NK-92 treated with Interleukin-12 subunit alpha and Interleukin-12 subunit beta, amount 100 ng/mL, for 24 hours (cell line): ENCODE measurements at places on chromosomes 13 and 19.

DNA sequence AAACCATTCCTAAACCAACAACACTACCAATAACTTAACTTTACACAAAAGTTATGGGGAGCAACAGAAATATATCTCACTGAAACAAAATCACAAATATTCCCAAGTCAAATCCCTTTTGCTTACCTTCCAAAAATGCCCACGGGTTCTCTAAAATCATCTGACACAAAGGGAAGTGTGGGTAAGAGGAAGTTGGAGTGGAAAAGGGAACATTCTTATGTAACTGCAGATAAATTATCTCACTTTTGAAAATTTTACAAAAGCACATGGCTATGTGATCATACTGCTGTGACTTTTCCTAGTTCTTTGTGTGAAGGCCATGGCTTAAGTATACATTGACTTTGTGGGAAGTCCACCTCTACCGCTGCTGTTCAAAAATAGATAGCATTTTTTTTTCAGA lies 350.5 kb downstream of the GPC6 start:
- no peak for DNase-seq

- DNase-seq = no peak
These were observed 3.3 kb downstream of the CFD start for GRCh38 chr19:862581-863314.

DNA sequence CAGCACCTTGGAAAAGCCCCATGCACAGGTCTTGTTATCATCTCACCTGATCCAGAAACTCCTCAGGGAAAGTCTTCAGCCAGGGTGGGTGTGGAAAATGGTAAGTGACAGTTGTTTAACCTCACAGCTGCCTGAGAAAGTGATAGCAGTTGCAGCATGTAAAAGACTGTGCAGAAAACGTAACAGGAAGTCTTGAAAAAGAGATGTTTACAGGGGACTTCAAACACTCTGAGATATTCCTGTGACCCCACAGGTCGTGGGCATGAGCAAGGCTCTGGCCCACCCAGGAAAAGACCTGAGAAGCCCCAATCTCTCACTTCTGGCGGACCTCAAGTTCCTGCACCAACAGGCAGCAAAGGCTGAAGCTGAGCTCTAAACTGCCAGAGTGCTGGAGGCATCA lies 826.9 kb downstream of the UQCRFS1 start:
- DNase-seq = no peak

GRCh38 chr13:42986176-42986574 lies 5.9 kb downstream of the EPSTI1 start:
- no peak for DNase-seq

- DNase-seq = peak; percentile 44
These were observed at the start of gene USP12 for GRCh38 chr13:27171244-27171826. USP12 (minus strand) TSS chr13:27171811; CDS start chr13:27171639, 172 bp downstream.

- no peak for DNase-seq
These were observed 70.8 kb upstream of the FGF14 start for GRCh38 chr13:102472650-102473049.

DNA sequence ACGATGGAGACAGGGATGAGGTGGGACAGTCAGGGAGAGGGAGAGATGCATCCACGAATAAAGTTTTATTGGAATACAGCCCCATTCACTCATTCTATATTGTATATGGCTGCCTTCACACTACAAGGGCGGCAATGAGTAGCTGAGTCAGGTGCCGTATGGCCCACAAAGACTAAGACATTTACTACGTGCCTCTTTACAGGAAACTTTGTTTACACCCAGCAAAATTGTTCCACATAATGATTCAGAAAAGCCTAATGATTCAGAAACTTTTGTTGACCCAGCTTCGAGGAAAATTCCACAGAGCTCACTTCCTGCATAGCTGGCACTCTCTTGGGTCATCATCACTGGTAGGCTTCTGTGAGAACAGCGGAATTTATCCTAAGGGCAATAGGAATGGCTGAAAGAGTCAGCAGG lies 87.3 kb upstream of the PEG3 start:
- no peak for DNase-seq

GRCh38 chr13:41578371-41578770 lies 121.0 kb downstream of the RGCC start:
- no peak for DNase-seq

DNA sequence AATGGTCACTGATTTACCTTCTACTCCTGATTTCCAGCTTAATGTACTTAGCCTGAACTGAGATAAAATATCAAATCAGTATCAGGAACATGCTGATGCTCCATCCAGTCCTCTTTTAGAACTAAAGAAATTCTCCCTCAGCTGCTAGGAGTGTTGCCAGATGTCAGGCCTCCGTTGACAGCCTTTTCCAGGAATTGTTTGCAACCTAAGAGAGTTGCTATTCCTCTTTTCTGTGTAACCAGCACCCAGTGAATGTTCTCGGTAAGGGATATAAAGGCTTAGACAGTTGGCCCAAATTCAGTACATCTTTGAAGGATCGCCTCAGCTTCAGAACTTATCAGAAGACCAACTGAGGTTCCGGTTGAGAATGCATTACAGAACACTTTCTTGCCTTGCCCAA lies 559.0 kb downstream of the PCDH17 start:
- no peak for DNase-seq

- DNase-seq = no peak
These were observed 520 bp downstream of the ZNF600 start for GRCh38 chr19:52786078-52786463.

DNA sequence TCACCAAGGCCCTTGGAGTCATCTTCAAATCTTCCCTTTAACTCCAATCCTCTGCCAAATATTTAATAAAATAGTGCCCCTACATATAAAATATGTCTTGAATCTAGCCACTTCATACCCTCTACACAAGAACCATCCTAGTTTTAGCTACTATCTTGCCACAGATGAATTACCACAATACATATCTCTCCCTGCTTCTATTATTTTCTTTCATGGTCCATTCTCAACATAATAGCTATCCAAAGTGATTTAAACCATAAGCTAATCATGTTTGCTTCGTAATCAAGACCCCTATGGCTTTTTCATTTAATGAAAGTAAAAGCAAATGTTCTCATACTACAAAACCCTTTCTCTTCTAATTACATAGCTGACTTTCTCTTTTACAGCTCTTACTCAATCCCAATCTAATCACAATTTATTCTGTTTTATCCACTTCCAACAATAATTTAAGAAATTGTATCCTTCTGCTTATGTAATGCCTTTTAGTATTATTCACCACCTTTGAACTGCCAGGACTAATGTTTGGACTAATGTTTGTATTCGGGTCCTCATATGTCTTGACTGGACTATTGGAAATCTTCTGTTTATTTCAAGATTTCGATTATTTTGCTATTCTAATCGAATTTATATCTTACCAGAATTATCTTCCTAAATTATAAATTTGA lies 412.0 kb downstream of the SLITRK1 start:
- no peak for DNase-seq

DNA sequence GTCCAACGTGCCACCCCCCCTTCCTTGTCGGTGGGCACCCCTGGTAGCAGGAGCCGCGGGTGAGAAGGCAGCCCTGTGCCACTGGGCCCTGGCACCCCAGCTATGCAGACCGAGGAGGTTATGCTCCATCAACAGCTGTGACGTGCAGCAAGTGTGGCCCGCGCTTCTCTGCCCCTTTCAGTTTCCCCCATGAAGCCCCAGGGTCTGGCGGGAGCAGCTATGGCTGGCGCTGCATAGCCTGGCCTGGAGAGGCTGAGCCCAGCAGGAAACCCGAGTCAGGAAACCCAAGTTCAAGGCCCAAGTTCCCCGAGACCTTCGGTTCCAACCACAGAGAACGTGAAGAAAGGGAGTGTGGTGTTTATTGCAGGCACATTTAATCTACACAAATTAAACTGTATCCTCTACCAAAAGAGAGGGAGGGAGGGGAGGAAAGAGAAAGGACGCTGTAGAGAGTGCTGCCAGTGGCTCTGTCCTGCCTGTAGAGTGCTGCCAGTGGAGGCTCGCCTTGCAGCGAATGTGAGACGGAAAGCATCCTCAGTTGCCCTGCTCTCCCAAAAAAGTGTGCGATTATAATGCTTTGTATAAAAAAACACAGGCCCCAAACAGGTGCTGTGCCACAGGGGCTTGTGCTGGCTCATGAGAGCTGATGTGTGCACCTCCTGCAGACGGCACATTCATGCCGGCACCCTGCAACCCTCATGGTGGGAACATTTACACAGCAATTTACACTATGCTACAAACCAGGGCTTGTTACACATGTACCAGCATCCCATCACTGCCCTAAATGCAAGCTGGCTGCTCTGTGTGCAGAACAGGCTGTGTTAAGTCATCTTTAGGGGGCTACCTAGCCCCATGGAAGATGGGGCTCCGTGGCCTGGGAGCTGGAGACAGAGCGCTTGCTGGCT lies 16.3 kb downstream of the POP4 start:
- peak; percentile 46 for DNase-seq

DNA sequence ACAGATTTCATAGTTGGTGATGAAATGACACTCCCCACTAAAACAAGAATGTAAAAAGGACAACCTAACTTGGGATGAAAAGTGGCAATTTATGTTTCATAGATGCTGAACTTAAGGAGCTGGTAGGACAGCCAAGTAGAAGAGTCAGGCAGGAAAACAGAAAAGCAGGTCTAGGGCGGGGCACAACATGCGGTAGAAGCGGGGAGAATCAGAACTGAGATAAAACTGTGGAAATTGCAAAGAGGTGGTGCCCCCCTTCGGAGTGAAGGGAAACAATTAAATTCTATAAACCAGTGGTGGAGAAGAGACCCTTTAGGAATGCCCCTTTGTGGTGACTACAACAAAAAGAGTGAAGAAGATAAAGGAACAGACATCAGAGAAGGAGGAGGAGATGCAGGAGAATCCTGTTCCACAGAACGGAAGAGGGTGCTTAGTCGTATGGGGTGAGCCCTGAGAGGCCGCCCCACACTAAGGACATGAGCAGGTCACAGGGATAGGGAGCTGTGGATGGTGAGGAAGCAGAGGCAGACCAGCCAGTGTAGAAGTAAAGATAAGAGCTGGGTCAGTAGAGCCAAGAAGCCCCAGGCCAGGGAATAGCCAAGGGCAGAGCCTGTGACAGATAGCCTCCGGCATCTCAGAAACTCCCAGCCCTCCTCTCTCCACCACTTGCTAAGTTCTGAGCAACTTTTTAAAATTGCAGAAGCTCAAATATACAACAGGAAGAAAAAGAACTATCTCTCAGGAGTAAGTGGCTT lies 100.3 kb upstream of the DOCK9 start:
- no peak for DNase-seq

GRCh38 chr19:28577233-28577632 lies 635.7 kb downstream of the UQCRFS1 start:
- no peak for DNase-seq

- DNase-seq = no peak
These were observed 26.6 kb downstream of the SLAIN1 start for GRCh38 chr13:77724092-77724491.

- DNase-seq = peak; percentile 26
These were observed 19.4 kb downstream of the ACTN4 start for GRCh38 chr19:38666663-38667511.

- DNase-seq = no peak
These were observed 34.9 kb upstream of the PSPC1 start for GRCh38 chr13:19817510-19818158.

DNA sequence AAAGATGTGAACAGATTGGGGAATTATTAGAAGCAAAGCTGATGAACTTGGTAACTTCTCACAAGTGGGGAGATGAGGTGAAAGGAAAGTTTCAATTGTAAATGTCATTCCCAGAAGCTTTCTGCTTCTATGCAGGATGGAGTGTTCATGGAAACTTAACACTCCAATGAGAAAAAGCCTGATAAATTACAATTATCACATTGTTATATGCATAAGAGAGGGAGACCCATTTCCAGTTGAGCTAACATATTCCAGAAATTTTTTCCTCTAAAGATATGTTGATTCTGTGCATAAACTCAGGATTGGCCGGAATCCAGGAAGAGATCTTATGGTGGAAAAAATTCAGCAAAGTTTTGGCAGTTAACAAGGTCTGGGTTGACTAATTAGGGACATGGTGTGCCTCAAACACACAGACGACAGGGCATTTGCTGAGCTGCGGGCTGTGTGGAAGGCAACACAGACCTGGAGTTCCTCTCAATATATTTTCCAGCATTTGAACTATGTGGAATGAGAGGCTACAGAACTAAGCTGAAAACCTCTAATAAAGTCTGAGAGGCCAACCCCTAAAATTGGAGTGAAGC lies 64.9 kb upstream of the FGF14 start:
- DNase-seq = no peak

GRCh38 chr19:4057931-4058692 lies 8.6 kb downstream of the ZBTB7A start:
- DNase-seq = no peak

GRCh38 chr19:50705422-50706019 lies 14.1 kb downstream of the SHANK1 start:
- no peak for DNase-seq

DNA sequence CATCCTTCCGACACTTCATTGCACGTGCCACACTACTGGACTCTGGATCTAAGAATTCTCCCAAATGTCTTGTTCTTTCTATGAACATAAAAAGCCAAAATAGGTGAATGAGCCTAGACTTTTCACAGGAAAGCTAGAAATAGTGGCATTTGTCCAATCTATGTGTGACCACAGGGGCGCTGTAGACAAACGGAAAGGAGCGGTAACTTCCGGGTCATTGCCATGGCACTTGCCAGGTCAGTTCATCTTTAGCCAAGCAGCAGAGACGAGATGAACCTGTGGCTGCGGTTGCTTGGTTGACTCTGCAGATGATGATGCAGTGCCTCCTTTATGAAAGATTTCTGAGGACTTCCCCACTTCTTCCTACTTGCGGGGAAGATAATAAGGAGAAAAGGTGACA lies 65.6 kb downstream of the ADGRE1 start:
- no peak for DNase-seq

DNA sequence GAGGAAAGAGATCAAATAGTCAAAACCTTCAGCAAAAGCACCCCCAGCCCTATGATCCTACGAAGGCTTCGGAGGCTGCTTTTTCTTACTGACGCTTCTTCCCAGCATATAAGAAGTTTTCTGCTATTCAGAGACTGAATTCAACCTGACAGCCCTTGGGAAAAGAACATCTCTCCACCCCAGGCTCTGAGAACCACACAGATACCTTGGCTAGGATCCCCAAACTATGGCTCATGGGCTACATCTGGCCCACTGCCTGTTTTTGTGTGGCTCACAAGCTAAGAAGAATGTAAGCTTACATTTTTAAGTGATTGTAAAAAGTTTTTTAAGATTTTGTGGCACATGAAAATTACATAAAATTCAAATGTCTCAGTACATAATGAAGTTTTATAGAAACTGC lies 3.0 kb downstream of the SLC15A1 start:
- DNase-seq = no peak

DNA sequence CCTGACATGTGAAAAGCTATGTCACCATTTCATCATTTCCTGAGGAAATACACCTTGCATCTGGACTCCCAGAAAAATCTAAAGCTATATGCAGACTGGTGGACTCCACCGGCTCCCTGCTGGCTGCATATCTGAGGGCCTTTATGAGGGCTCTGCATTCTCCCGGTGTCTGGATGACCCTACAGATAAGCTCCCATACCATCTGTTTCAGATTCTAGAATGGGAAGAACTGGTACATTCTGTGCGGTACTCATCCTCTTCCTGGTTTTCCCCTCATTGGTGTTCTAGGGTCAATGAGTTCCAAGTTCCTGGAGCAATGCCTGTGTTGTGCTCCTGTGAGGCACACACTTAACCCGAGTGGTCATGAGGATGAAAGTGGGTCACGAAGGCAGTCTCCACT lies 60.4 kb downstream of the COL4A1 start:
- DNase-seq = no peak
